ENCODE measurements at places on chromosomes 4 and X.

GRCh38 chr4:96052827-96053226, 212.9 kb downstream of the PDHA2 start:
- DNase-seq: no peak

DNA sequence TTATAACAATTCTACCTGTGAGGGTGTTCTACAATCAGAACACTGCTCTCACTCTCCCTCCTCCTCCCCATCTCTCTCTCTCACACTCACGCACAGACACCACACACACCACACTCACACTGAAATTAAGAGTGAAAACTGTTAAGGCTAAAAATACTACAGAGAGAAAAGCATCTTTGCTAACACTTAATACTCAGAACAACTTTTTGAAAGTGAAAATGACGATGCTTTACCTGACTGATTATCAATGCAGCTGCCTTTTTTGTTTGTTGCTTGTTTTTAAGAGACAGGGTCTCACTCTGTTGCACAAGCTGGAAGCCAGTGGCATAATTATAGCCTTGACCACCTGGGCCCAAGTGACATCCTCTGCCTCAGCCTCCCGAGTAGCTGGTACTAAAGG, 222.4 kb downstream of the APBB2 start:
- no peak for DNase-seq

GRCh38 chr4:11636551-11636950, 207.9 kb upstream of the HS3ST1 start:
- DNase-seq: no peak

GRCh38 chrX:80663331-80663730, 146.3 kb downstream of the BRWD3 start:
- DNase-seq: no peak

DNA sequence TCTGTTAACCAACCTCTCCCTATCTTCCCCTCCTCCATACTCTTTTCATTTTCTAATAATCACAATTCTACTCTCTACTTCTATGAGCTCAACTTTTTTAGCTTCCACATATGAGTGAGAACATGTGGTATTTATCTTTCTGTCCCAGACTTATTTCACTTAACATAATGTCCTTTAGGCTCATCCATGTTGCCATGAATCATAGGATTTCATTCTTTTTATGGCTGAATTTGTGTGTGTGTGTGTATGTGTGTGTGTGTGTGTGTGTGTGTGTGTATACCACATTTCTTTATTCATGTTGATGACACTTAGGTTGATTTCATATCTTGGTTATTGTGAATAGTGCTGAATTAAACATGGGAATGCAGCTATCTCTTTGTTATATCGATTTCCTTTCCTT, 37.4 kb downstream of the RUFY3 start:
- DNase-seq: no peak

All from suprapubic skin (tissue), 4 donors.